Breast epithelium (tissue), 4 donors: ENCODE measurements at places on chromosomes 7 and 10. TPM values are rescaled to one million over a fixed set of nuclear protein-coding genes. Genes with fewer than 3 reads are reported as not detected.

DNA sequence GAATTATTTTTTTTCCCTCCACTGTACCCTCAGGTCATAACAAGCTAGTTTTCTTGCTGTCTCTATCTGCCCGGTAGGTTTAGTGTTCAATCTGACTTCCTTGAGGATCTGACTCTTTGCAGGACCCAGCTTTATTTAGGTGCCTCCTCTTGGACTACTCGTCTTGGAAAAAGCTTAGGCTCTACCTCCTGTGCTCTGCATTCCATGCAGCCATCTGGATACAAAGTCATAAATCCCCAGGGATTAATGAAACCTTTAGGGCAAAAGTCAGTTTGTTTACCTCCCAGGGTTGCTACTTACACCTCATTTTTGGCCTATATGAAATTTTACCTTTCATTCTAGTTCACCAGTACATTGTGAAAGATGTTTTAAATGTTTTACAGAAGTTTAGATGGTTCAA is 8.0 kb downstream of the STAG3 start:
- no peaks in the 10 kb centered on the region for H3K4me1 ChIP-seq
- DNase-seq, result no peak
- H3K4me3 ChIP-seq, result no peak overlapping the region
- H3K27ac ChIP-seq, result no peak overlapping the region

DNA sequence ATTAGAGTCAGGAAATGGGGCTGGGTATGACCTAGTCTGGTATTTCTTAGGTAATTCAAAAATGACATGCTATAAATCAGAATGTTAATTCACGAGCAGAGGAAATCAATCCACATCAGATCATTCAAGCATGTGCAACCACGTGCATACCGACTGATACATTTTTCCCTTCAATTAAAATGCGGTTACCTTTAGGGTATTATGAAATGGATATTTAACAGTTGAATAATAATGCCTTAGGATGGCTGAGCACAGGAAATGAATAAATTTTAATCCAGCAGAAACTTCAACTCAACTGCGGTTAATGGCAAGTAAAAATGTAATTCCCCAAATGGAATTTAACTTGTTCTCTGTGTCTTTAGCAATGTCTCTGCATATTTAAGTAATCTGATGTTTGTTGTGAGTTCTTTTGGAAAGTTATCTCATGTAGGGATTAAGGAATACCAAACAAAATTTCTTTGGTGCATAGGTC is 9.2 kb downstream of the CPA2 start:
- H3K36me3 ChIP-seq, result no peaks in the 10 kb centered on the region
- no peaks in the 10 kb centered on the region for H3K27me3 ChIP-seq
- DNase-seq, result no peak
- H3K4me3 ChIP-seq, result no peak overlapping the region

GRCh38 chr10:481628-482027 is 207.8 kb downstream of the DIP2C start:
- no peak for DNase-seq
- H3K27me3 ChIP-seq, result no peaks in the 10 kb centered on the region
- no peak overlapping the region for H3K4me3 ChIP-seq
- H3K36me3 ChIP-seq, result no peaks in the 10 kb centered on the region
- H3K4me1 ChIP-seq, result no peaks in the 10 kb centered on the region

DNA sequence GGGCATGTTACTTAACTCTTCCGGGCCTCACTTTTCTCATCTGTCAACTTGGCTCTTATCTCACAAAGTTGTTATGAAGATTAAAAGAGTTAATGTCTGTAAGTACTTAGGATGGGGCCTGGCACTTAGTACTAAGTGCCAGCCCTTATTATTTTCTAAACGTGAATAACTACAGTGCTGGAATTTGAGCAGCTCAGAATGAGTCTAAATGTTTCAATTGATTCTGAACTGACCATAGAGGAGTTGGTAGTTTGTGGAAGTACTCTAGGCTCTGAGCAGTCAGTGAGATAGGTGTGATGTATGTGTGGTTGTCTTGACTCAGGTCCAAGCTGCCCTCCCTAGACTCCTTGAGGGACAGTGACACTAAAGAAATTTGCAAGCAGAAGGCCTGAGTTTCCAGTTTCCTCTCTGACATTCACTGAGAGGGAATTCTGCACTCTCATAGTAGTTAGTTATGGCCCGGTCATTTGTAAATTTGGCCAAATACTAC is 18.5 kb upstream of the JAZF1 start:
- H3K36me3 ChIP-seq, result no peaks in the 10 kb centered on the region
- H3K27me3 ChIP-seq, result no peaks in the 10 kb centered on the region
- no peaks in the 10 kb centered on the region for H3K4me1 ChIP-seq
- H3K4me3 ChIP-seq, result no peak overlapping the region
- H3K27ac ChIP-seq, result no peak overlapping the region
- DNase-seq, result no peak

The ABLIM1 gene
- total RNA-seq, result 131 TPM

- H3K36me3 ChIP-seq, result no peaks in the 10 kb centered on the region
- H3K4me1 ChIP-seq, result no peaks in the 10 kb centered on the region
- no peak for DNase-seq
- no peak overlapping the region for H3K27ac ChIP-seq
- H3K4me3 ChIP-seq, result no peak overlapping the region
Observed at GRCh38 chr10:6320320-6321010, 117.7 kb downstream of the PFKFB3 start.

The TRDMT1 gene
- total RNA-seq, result 13.4 TPM

The DLX5 gene
- total RNA-seq, result not detected

The TMEM270 gene
- total RNA-seq, result not detected

The LRIT1 gene
- not detected for total RNA-seq

DNA sequence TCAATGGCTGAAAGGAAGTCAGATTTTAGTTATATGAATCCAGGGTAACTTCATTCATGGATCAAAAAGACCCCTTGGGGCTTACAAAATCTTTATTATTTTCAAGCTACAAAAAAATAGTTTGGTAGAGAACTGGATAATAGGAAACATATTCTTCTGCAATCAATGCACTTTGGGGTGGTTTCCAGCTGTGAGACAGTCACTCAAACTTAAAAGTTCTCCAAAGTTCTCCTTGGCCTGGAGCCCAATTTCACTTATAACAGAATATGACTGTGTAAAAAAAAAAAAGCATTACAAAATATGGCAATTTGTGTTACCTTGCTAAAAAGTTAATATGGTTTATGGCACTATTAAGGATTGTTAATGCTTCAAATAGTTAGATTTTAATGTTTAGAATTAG is 255.5 kb downstream of the AGMO start:
- no peak overlapping the region for H3K27ac ChIP-seq
- no peak for DNase-seq
- no peaks in the 10 kb centered on the region for H3K4me1 ChIP-seq
- no peak overlapping the region for H3K4me3 ChIP-seq

- no peaks in the 10 kb centered on the region for H3K36me3 ChIP-seq
- no peak overlapping the region for H3K27ac ChIP-seq
- no peaks in the 10 kb centered on the region for H3K27me3 ChIP-seq
- DNase-seq, result no peak
- H3K4me1 ChIP-seq, result no peaks in the 10 kb centered on the region
- H3K4me3 ChIP-seq, result no peak overlapping the region
Observed at GRCh38 chr7:133931053-133931452, 196.1 kb upstream of the LRGUK start.

The CYP2W1 gene
- total RNA-seq, result not detected

DNA sequence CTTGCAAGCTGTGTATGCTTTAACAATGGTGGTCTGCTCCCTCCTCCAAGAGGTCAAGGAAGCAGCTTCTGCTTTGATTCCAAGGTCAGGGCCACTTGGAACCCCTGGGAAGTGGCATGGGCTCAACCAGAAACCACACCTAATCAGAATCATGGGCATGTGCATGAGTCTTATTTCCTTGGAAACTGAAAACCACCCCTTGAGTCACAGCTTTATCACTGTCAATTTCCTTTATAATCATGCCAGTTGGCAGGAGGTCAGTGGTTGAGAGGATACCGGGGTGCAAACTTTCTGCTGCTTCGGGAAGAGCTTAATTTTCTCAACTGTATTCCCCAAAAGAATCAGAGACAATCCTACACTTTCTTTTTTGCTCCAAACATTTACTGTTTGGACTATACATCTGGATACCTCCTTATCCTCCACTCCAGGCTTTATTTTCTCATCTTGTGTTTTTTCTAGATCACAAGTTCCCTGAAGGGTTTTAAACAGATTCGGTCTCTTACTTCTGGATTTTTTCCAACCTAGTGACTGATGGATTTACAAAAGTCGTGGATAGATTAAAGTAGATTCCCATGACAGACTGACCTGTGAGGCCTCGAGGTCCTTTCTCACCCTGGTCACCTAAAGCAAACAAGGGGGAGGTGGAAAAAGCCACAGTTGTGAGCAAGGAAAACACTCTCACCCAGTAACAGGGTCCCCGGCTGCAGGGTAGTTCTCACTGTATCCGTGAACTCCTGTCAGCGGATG is 36.0 kb downstream of the COL17A1 start:
- no peaks in the 10 kb centered on the region for H3K4me1 ChIP-seq
- no peak overlapping the region for H3K4me3 ChIP-seq
- no peak for DNase-seq
- no peaks in the 10 kb centered on the region for H3K36me3 ChIP-seq
- no peak overlapping the region for H3K27ac ChIP-seq

DNA sequence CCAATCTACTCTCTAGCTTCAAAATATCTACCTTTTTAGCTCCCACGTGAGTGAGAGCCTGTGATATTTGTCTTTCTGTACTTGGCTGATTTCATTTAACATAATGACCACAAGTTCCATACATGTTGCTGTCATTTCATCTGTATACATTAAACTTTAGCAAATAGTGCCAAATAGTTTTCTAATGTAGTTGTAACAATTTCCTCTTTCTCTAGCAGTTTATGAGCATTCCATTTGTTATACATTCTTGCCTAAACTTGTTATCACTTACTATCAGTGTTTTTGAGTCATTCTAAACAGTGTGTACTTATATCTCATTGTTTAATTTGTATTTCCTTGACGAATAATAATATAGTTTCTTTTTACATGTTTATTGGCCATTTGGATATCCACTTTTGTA is 77.2 kb downstream of the NEUROD6 start:
- no peaks in the 10 kb centered on the region for H3K36me3 ChIP-seq
- no peaks in the 10 kb centered on the region for H3K27me3 ChIP-seq
- H3K27ac ChIP-seq, result no peak overlapping the region
- H3K4me1 ChIP-seq, result no peaks in the 10 kb centered on the region

GRCh38 chr10:100468978-100469377 is 6.2 kb downstream of the WNT8B start:
- H3K27ac ChIP-seq, result no peak overlapping the region
- H3K4me1 ChIP-seq, result no peaks in the 10 kb centered on the region
- DNase-seq, result no peak
- no peaks in the 10 kb centered on the region for H3K27me3 ChIP-seq
- no peaks in the 10 kb centered on the region for H3K36me3 ChIP-seq

DNA sequence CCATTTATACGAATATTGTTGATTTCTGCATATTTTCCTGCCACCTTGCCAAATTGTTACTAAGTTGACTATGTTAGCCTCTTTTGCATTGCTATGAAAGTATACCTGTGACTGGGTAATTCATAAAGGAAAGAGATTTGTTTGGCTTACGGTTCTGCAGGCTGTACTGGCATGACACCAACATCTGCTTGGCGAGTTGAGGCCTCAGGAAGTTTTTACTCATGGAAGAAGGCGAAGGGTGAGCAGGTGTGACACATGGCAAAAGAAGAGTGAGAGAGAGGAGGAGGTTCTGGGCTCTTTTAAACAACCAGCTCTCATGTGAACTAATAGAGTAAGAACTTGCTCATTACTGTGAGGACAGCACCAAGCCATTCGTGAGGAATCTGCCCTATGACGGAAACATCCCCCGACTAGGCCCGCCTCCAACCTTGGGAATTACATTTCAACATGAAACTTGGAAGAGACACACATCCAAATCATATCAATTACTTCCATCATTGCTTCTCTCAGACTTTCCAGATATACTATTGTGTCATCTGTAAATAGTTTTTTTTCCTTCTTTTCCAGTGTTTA is 8.4 kb downstream of the RALA start:
- H3K4me1 ChIP-seq, result no peaks in the 10 kb centered on the region
- no peak overlapping the region for H3K4me3 ChIP-seq
- no peaks in the 10 kb centered on the region for H3K27me3 ChIP-seq
- no peak overlapping the region for H3K27ac ChIP-seq
- no peak for DNase-seq
- no peaks in the 10 kb centered on the region for H3K36me3 ChIP-seq

The SYT15B gene
- 0.73 TPM for total RNA-seq

DNA sequence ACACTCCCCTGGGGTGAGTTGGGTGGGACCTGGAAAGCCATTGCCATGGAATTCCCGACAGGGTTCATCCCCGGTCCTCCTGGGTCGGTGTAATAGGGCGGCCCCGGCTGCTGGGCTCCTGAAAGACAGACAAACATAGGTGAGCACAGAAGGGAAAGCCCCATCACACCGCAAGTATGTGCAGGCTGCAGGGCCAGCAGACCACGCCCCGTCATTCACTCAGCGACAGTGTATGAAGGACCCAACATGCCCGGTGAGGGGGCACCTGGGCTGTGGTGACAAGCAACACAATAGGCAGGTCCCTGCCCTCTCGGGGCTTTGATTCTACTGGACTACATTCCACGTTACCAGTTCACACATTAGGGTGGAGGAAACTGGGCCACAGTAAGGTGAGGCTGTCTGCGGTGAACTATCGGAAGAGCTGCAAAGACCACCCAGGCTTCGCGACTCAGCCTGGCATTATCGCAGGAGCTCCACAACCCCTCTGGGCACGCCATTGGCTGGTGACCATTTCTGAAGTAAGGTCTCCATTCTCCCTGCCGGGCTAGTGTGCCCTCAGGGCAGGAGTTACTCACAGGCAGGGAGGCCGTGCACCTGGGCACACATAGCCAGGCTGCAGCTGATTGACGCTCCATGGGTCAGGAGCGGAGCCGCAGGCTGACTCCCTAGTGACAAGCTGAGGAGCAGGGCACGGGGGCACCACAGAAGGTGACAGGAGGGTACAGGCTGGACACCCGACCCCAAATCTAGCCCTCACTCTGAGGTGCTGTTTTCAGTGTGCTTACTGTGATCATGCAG is 99.2 kb downstream of the VOPP1 start:
- H3K4me1 ChIP-seq, result no peaks in the 10 kb centered on the region
- no peak overlapping the region for H3K27ac ChIP-seq
- no peaks in the 10 kb centered on the region for H3K36me3 ChIP-seq

DNA sequence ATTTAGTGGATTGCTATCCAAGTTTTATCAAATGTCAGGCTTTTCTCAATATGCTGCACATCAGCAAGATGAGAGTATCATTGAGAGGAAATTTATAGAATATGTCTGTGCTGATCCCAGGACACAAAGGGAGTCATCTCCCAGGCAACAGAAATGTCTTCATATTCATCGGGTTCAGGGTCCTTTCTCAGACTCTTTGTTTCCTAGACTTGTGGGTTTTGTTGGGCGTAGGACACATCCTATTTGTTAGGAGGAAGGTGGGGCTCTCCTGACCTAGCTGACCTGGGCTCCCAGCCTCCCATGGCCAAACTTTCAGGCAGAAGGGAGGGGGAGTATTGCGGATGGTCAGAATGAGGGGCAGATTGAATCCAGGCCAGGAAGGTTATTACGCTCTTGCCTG is 22.9 kb upstream of the NPS start:
- H3K4me1 ChIP-seq, result no peaks in the 10 kb centered on the region
- no peaks in the 10 kb centered on the region for H3K36me3 ChIP-seq
- H3K4me3 ChIP-seq, result no peak overlapping the region
- no peak overlapping the region for H3K27ac ChIP-seq

GRCh38 chr10:9012312-9012711 is 957.8 kb downstream of the GATA3 start:
- no peaks in the 10 kb centered on the region for H3K27me3 ChIP-seq
- H3K4me1 ChIP-seq, result no peaks in the 10 kb centered on the region
- no peak for DNase-seq

- H3K27ac ChIP-seq, result no peak overlapping the region
- no peaks in the 10 kb centered on the region for H3K4me1 ChIP-seq
- no peaks in the 10 kb centered on the region for H3K27me3 ChIP-seq
- H3K4me3 ChIP-seq, result no peak overlapping the region
- DNase-seq, result no peak
Observed at GRCh38 chr10:28396331-28396730, 93.5 kb upstream of the MPP7 start.

The SPDYE8 gene
- total RNA-seq, result not detected
